Endothelial cell of umbilical vein (primary cell): ENCODE measurements at places on chromosomes 1 and 21. TPM values are rescaled to one million over a fixed set of nuclear protein-coding genes. Genes with fewer than 3 reads are reported as not detected.

DNA sequence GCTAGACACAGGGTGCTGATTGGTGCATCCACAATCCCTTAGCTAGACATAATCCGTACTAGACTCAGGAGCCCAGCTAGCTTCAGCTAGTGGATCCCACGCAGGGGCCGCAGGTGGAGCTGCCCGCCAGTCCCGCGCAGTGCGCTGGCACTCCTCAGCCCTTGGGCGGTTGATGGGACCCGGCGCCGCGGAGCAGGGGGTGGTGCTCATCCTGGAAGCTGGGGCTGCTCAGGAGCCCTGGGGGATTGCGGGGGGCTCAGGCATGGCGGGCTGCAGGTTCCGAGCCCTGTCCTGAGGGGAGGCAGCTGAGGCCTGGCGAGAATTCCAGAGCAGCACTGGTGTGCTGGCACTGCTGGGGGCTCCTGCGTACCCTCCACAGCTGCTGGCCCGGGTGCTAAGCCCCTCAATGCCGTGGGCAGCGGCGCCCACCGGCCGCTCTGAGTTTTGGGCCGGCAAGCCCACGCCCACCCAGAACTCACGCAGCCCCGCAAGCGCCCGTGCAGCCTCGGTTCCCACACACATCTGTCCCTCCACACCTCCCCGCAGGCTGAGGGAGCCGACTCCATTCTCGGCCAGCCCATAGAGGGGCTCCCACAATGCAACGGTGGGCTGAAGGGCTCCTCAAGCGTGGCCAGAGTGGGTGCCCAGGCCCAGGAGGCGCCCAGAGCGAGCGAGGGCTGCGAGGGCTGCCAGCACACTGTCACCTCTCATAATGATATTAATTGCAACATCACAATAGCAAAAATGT lies 87.4 kb downstream of the CRB1 start:
- H3K4me3 ChIP-seq: no peak overlapping the region
- no peaks in the 10 kb centered on the region for H3K36me3 ChIP-seq
- no peaks in the 10 kb centered on the region for H3K27me3 ChIP-seq
- no peaks in the 10 kb centered on the region for H3K4me1 ChIP-seq
- H3K27ac ChIP-seq: no peak overlapping the region

GJA4 gene
- total RNA-seq: 22.1 TPM in 2 replicates

GRCh38 chr1:29621826-29622435 lies 385.6 kb downstream of the PTPRU start:
- H3K4me3 ChIP-seq: no peak overlapping the region
- no peaks in the 10 kb centered on the region for H3K4me1 ChIP-seq
- no peaks in the 10 kb centered on the region for H3K27me3 ChIP-seq
- DNase-seq: no peak
- no peak overlapping the region for H3K27ac ChIP-seq

GRCh38 chr1:174007851-174008250 lies 14.3 kb downstream of the RC3H1 start:
- H3K27me3 ChIP-seq: no peaks in the 10 kb centered on the region
- H3K36me3 ChIP-seq: no peaks in the 10 kb centered on the region
- no peak overlapping the region for H3K4me3 ChIP-seq
- H3K4me1 ChIP-seq: no peaks in the 10 kb centered on the region

DNA sequence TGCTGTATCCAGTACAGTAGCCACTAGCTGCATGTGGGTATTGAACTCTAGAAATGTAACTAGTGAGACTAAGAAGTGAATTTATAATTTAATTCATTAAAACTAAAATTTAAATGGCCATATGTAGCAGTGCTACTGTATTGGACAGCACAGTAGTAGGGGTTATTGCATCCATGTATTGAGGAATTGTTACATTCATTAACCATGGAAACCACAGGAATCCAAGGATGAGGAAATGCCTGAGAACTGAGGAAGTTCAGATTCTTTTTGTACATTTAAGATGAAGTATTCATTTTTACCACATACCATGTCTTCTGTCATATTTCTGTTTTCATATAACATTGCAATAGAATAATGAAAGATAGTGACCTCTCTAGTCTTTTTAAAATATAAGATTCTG lies 2.6 kb downstream of the MTF2 start:
- peaks cover 2% of the 10 kb centered on the region for H3K36me3 ChIP-seq
- H3K27me3 ChIP-seq: no peaks in the 10 kb centered on the region
- DNase-seq: peak; percentile 67
- peak overlapping the region; percentile 90 for H3K4me3 ChIP-seq

DNA sequence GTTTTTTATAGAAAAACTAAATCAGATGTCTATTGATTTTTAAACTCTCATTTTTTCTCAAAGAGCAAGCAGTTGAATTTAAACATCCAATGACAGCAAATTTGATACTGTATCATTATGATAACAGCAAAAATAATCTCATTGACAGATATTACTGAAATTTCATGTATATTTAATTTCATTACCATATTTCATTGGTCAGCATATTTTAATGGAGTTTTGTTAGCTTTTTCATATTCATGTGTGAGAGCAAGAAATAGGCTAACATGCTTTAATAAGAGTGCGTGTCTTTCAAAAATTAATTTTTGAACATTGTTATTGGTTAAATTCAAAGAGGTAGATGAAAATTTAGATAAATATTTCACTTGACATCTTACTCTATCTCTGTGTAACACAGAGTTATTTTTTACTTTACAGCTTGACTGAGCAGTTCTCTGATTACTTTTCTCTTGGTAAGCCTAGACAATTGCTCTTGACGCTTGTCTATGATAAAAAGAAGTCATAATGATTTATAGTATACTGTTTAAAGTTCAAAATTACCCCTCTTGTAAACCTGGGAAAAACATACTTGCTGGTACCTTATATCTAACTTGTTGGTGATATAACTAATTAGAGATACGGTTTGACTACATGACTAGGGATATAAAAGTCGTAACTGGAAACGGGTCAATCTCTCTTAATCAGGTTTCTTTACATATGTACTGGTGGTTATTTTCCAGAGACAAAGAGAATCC lies 732.3 kb upstream of the NCAM2 start:
- H3K36me3 ChIP-seq: no peaks in the 10 kb centered on the region
- no peaks in the 10 kb centered on the region for H3K4me1 ChIP-seq
- no peak overlapping the region for H3K27ac ChIP-seq
- H3K27me3 ChIP-seq: no peaks in the 10 kb centered on the region
- H3K4me3 ChIP-seq: no peak overlapping the region
- DNase-seq: no peak
